Activated CD4-positive, alpha-beta T cell treated with anti-CD3 and anti-CD28 coated beads, Interleukin-2, Interleukin-4, amounts not matched to agents 100 ng/mL and 50 ng/mL, durations not matched to agents 16 hours and 8 hours (primary cell): ENCODE measurements at places on chromosomes 3 and 15.

DNA sequence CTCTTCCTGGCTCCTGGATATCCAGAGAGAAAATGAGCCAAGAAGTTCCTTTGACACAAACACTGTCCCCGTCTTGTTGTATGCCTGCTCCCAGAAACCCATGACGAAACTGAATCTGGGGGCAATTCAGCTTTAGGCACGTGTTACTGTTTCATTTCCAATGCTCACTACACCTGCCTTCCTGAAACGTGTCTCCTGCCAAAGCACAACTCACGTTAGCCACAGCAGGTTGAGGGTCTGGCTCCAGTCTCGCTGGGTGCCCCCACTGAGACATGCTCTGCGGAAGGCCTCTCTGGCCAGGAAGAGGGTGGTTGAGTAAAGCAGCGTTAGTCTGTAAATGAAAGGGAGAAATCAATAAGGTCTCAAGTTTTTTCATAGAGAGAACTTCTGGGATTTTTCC is 6.7 kb downstream of the RFT1 start:
- no peak for DNase-seq

DNA sequence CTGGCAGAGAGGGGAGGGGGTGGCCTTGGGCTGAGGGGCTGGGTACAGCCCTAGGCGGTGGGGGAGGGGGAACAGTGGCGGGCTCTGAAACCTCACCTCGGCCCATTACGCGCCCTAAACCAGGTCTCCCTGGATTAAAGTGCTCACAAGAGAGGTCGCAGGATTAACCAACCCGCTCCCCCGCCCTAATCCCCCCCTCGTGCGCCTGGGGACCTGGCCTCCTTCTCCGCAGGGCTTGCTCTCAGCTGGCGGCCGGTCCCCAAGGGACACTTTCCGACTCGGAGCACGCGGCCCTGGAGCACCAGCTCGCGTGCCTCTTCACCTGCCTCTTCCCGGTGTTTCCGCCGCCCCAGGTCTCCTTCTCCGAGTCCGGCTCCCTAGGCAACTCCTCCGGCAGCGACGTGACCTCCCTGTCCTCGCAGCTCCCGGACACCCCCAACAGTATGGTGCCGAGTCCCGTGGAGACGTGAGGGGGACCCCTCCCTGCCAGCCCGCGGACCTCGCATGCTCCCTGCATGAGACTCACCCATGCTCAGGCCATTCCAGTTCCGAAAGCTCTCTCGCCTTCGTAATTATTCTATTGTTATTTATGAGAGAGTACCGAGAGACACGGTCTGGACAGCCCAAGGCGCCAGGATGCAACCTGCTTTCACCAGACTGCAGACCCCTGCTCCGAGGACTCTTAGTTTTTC is 4.9 kb downstream of the ISL2 start:
- DNase-seq = no peak

- DNase-seq = no peak
These were observed 11.4 kb downstream of the RSRC1 start for GRCh38 chr3:158121295-158121694.

DNA sequence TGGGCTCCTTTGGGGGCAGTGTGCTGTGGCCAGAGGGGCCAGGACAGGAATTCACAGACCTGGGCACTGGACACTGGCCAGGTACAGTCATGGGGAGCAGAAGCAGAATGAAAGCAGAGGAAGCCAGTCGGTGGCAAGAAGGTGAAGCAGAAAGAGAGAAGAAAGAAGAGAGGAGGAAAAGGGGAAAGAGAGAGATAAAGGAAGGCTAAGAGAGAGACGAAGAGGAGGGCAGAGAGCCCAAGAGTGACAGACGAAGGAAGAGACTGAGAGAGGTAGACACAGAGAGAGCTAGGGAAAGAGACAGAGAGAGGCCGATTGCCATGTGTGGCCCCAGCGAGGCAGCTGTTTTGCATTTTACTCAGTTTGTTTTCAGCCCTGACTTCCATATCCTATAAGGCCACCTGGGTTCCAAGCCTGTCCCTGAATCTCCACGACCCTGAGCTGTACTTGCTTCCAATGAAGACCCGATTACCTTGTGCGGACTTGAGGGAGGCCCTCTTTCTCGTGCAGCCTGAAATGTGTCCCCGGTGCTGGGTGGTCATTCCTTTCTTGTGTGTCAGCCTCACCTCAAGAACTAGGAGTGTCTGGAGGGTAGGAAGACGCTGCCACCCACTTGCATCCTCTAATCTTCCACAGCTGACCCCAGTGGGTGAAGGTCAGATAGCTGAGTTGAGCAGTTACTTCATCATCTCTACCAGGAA is 73.9 kb downstream of the LSM3 start:
- DNase-seq = no peak

DNA sequence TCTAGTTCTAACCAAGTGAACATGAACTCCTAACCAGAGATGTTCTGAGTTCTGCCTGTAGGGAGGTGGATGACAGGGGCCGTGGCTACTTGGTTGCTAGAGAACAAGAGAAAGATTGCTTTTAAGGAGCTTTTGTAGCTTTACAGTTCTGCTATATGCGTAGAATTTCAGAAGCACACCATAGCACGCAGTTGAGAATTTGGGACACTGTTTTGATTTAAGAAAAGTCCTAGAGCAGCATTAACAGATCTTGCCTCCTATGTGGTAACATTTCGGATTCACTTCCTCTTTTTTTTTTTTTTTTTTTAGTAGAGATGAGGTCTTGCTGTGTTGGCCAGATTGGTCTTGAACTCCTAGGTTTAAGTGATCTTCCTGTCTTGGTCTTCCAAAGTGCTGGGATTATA is 181.7 kb downstream of the TCF12 start:
- no peak for DNase-seq

- no peak for DNase-seq
These were observed 96.1 kb upstream of the RASGRP1 start for GRCh38 chr15:38660738-38661137.

DNA sequence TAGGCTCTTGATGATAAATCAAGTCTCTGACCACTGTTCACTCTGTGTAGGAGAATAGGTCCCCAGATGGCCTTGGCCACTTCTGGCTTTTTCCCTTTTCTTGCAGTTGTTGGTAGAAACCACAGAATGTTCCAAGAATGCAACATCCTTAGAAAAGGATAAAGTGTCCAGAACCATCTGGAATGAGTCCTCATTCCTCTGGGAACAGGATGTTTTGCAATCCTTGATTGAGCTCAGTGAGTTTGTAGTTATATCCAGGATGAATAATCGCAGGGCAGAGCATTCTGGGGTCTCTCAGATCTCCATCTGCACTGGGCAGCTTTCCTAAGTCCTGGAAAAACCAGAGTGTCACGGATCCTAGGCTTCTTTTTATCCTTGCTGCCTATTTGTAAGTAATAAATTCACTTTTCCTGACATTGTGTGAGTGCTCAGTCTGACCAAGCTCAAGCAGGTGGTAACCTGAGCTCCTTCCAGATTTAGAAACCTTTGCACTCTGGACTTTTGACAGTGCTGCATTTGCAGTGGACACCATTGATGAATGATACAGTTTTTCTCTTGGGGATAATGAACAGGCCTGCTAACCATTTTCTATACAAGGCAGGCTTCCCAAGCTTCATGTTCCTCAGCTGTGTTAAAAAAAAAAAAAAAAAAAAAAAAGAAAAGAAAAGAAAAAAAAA is 1028.6 kb downstream of the OTOL1 start:
- no peak for DNase-seq

GRCh38 chr3:2423143-2423542 is 324.5 kb downstream of the CNTN4 start:
- DNase-seq = no peak

DNA sequence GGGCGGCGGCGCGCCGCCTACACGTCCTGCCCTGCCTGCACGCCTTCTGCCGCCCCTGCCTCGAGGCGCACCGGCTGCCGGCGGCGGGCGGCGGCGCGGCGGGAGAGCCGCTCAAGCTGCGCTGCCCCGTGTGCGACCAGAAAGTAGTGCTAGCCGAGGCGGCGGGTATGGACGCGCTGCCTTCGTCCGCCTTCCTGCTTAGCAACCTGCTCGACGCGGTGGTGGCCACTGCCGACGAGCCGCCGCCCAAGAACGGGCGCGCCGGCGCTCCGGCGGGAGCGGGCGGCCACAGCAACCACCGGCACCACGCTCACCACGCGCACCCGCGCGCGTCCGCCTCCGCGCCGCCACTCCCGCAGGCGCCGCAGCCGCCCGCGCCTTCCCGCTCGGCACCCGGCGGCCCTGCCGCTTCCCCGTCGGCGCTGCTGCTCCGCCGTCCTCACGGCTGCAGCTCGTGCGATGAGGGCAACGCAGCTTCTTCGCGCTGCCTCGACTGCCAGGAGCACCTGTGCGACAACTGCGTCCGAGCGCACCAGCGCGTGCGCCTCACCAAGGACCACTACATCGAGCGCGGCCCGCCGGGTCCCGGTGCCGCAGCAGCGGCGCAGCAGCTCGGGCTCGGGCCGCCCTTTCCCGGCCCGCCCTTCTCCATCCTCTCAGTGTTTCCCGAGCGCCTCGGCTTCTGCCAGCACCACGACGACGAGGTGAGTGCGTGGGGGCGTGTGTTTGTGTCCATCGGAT is 602 bp downstream of the TRIM71 start:
- no peak for DNase-seq

DNA sequence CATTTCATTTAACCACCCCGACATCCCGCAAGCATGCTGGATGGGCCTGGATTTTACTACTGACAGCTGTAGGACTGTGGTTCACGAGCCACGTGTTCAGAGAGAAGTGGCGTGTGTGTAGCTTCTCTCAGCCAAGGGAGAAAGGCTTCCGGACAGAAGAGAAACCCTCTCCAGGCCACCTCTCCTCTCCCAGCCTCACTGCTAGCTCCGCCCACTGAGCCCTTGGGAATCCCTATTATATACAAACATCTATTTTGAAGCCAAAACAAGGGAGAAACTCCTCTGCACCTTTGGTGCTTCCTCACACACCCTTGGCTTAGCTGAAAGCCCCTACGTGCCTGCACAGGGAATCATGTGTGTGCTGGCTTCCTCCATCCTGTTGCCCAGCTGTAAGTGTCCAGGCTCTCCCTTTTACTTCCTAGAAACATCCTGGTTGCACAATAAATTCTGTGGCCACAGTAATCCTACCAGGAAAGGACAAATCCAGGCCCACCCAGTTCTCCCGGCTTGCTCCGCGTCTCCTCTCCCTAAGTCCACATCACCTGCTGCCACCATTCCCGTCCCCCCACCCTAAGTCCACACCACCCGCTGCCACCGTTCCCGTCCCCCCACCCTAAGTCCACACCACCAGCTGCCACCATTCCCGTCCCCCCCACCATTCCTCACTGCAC is 30.5 kb downstream of the PCSK6 start:
- no peak for DNase-seq
